ENCODE measurements at places on chromosomes 7 and 10. TPM values are rescaled to one million over a fixed set of nuclear protein-coding genes. Genes with fewer than 3 reads are reported as not detected.

The MEOX2 gene
- not detected for total RNA-seq

The SCIN gene
- total RNA-seq, result 0.59 TPM

The MCM10 gene
- 11.6 TPM for total RNA-seq

The PTPN20 gene
- 5.6 TPM for total RNA-seq

The SEMA3E gene
- 6.8 TPM for total RNA-seq

The FRMPD2 gene
- total RNA-seq, result not detected

The BLNK gene
- total RNA-seq, result not detected

The LBX1 gene
- total RNA-seq, result not detected

Data from SK-MEL-5 (cell line).